Stimulated activated CD4-positive, alpha-beta T cell treated with anti-CD3 and anti-CD28 coated beads, Interleukin-15, amount 100 ng/mL, for 24 hours (primary cell): ENCODE measurements at places on chromosomes 12 and 14.

DNA sequence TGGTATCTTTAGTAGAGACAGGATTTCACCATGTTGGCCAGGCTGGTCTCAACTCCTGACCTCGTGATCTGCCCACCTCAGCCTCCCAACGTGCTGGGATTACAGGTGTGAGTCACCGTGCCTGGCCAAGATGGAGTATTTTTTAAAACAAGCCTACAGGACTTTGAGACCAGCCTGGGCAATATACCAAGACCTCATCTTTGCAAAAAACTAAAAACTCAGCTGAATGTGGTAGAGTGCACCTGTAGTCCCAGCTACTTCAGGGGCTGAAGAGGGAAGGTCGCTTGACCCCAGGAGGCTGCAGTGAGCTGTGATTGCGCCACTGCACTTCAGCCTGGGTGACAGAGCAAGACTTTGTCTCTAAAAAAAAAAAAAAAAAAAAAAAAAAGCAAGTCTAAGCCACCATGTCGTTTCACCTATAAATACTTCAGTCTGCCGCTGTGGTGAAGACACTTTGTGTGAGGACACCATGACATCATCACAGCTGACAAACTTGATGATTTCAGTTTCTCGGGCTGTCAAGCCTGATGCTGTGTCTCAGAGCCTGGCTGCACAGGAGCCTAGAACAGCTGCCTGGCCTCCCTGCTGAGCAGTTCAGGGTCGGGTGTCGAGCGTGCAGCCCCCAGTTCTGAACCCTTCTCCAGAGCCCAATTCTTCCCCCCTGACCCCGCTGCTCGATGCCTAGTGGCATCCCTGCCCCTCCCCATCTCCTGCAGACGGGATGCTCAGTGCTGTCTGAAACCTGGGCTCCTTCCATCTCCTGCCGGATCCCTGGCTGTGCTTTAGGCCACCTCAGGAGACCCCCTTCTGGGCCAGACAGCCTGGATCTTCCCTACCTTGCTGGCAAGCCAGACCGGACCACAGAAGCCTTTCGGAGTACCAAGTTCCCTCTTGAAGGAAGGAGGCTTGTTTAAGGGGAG, 119.2 kb upstream of the EVL start:
- DNase-seq, result peak; percentile 8

DNA sequence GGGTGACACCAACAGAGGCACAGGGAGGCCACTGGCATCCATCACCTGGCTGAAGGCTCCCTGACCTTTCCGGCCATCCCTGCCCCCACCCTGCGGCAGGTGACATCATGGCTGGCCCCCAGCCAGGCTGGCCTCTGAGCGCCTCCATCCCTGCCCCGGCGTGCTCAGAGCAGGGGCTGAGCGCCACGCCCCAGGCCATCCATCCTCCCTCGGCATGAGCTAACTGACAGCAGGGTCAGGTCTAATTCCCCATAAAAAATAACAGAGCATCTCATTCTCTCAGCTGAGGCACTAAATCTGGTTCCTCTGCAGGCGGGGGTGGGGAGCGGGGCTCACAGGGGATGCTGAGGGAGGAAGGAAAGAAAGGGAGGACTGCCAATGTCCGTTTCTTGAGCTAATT, 50.7 kb downstream of the PRIMA1 start:
- DNase-seq, result no peak

GRCh38 chr14:66140213-66140918, 345.8 kb upstream of the CCDC196 start:
- DNase-seq, result no peak

DNA sequence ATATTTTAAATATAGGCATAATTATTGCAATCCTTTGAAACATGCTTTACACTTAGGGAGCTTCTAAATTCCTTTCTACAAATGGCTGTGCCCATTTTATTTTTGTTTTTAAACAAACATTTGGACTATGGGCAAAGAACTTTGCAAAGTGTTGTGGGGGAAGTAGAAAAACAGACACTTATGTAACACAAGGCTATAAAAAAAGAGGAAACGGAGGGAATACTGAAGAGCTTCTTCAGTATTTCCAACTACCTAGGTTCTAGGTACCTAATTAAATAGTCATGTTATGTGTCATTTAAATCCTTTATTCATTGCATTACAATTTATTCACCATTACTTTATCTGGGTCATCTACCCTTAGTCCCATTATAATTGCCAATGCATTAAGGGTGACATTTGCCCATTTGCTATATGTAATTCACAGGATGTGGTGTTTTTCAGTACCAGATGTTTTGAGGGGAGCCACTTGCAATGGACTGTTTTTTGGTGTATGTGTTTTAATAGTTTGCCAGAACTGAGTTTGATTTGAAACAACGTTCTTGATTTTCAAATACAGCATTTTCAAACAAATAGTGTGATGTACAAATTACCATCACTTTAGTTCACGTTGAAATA, 1.5 kb upstream of the MSRB3 start:
- DNase-seq, result no peak

- no peak for DNase-seq
Measured at GRCh38 chr14:29529418-29529817, 398.2 kb downstream of the PRKD1 start.

GRCh38 chr14:20388159-20388558, 25.1 kb downstream of the TEP1 start:
- DNase-seq, result no peak

DNA sequence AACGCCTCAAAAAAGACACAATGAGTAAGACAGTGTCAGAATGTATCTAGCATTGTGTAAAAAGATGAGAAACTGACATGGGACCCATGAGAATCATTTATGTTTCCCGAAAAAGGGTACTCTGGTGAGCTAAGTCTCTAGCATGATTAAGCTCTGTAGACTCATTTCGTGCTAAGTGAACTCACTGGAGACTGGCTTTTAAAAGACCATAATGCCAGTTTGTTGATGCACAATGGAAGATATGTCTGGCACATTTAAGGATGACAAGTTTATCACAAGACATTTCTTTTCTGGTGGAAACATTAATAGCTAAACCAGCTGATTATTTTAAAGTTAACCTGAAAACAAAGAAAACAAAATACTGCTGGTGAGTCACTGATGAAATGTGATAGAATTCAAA, 233.5 kb downstream of the SLC2A13 start:
- no peak for DNase-seq

- DNase-seq, result no peak
Measured at GRCh38 chr12:25152055-25152454, 42.9 kb downstream of the DNAI7 start.

GRCh38 chr14:29926701-29927375, 809 bp downstream of the PRKD1 start:
- DNase-seq, result peak; percentile 8

GRCh38 chr12:32201096-32201495, 94.4 kb downstream of the BICD1 start:
- no peak for DNase-seq

DNA sequence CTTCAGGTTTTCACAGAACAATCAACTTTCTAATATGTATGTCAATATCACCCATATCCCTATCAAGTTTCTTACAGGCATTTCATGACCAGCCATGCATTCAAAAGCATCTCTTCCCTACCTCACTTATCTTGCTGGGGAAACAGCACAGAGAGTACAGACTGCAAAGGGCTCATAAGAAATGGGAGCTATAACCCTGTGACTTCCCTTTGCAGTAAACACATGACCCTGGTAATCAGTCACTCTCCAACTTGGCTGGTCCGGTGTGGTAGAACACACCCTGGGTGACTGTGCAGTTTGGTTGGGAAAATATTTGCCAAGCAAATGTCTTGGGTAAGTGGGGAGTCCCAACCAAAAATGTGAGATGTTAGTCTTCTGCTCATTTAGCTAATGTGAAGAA, 49.4 kb upstream of the TMCC3 start:
- DNase-seq, result no peak

DNA sequence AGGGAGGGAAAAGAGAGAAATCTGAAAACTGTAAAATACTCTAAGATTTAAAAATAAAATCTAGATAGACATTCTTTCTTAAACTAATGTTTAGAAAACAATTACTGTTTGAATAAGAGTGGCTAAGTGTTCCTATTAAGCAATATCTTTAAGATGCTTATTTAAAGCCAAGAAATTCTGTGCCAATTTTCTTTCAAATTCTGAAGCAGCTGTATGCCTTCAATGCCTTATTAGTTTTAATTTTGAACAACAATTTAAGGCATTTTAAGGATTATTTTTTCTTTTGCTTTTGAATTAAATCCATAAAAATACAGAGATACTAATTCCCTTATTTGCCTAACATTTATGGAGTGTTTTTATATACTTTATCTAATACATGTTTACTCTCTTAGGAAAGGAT, 50.3 kb upstream of the KITLG start:
- no peak for DNase-seq

DNA sequence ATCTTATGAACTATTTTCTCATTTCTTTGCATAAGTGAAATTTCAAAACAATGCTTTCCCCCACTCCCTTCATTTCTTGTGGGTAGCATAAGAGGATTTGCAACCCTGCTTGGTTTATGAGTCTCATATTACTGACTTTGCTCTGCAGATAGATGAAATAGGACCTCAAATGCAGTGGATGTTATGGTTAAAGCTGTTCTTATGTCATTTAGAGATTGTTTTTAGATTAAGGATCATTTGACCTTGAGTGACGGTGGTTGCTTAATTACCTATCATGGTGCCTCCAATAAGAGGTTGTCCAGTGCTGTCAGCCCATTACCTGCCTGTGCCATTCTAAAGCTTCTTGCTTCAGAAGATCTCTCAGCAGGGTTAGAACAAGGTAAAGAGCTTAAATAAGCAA, 351.4 kb upstream of the ATP2B1 start:
- DNase-seq, result no peak

GRCh38 chr14:69685716-69686115, 74.3 kb downstream of the SUSD6 start:
- peak; percentile 67 for DNase-seq

- no peak for DNase-seq
Measured at GRCh38 chr14:91229005-91229382, 15.5 kb downstream of the GPR68 start.

- no peak for DNase-seq
Measured at GRCh38 chr12:105316931-105317852, 13.3 kb upstream of the C12orf75 start.

DNA sequence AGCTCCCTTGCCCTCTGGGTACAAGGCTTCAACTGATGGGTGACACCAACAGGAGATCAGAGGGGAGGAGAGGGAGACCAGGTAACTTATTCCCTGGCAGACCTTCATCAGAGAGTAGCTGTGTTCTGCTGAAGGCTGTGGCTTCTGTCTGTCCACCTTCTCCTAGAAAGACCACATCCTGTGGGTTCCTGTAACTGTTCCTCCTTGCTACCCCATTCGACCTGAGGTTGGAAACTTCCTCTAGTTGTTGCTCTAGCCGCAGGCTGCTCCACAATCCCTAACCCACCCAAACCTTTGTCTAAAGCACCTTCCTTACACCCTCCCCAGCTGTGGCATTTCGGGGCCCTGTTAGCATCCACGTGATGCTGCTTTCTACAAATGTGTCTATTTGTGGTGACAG, 454.2 kb downstream of the DPF3 start:
- DNase-seq, result peak; percentile 27

DNA sequence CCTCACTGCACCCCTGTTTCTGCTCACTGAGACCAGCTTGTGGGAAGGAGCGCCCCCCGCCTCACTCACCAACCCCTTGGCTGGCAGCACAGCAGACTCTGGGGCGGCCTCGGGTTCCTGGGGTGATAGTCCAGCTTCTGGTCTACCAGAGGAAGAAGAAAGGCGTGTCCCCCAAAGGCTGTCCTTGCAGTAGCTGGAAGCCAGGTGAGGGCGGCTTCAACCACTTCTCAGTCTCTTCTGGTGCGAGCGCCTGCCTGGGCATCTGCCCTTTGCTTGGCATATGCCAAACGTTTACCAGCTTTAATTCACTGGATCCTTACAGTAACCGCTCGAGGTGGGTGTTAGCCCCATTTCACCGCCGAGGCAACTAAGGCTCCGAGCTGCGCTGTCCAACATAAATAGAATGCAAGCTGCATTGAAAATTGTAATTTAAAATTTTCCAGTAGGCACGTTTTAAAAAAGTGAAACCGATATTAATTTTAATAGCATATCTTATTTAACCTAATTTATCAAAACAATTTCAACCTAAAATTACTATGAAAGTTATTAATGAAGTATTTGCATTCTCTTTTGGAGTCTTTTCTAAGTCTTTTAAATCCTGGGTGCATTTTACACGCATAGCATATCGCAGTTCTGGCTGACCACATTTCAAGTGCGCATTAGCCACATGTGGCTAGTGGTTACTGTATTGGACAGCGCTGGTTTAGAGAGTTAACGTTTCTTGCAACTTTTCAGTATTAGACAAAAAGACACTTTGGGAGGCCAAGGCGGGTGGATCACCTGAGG, 872 bp downstream of the FAM177A1 start:
- DNase-seq, result no peak

DNA sequence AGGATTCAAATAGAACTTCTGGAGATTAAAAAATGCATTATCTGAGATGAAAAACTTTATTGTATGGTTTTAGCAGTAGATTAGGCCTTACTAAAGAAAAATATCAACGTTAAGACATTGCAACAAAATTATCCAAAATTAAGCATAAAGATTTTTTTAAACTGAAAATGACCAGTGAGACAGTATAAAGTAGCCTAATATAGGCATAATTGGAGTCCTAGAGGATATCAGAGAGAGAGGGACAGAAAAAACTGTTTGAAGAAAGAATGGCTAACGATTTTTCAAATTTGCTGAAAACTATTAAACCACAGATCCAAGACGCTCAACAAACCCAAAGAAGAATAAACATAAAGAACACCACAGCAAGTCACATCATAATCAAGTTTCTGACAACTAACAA, 149.5 kb upstream of the LMNTD1 start:
- no peak for DNase-seq

- peak; percentile 14 for DNase-seq
Measured at GRCh38 chr14:76810953-76811400, 1.7 kb downstream of the ANGEL1 start.

DNA sequence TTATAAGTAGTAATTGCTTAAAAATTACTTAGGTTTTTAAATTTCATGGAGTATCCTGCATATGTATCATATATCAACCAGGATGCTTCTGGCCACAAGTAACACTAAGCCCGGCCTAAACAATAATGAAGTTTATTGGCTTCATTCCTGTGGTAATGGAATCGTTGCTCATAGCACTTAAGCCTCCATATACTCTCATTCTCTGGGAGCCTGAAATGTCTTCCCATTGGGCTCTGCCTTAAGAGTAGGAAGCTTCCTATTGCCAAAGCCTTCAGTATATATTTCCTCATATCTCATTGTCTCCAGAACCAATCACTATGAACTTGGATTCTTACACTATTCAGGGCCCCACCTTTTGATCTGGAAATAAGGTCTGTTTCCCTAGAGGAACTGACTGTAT, 83.8 kb upstream of the DNM1L start:
- no peak for DNase-seq

GRCh38 chr14:60845523-60845922, 111.0 kb downstream of the MNAT1 start:
- no peak for DNase-seq

- no peak for DNase-seq
Measured at GRCh38 chr14:100428727-100429126, 105.6 kb downstream of the SLC25A47 start.

- DNase-seq, result no peak
Measured at GRCh38 chr14:53285064-53285463, 131.9 kb upstream of the DDHD1 start.

GRCh38 chr12:52929538-52929937, 19.4 kb upstream of the KRT18 start:
- no peak for DNase-seq
